NCI-H1436 (cell line): ENCODE measurements at places on chromosomes 6 and 20.

DNA sequence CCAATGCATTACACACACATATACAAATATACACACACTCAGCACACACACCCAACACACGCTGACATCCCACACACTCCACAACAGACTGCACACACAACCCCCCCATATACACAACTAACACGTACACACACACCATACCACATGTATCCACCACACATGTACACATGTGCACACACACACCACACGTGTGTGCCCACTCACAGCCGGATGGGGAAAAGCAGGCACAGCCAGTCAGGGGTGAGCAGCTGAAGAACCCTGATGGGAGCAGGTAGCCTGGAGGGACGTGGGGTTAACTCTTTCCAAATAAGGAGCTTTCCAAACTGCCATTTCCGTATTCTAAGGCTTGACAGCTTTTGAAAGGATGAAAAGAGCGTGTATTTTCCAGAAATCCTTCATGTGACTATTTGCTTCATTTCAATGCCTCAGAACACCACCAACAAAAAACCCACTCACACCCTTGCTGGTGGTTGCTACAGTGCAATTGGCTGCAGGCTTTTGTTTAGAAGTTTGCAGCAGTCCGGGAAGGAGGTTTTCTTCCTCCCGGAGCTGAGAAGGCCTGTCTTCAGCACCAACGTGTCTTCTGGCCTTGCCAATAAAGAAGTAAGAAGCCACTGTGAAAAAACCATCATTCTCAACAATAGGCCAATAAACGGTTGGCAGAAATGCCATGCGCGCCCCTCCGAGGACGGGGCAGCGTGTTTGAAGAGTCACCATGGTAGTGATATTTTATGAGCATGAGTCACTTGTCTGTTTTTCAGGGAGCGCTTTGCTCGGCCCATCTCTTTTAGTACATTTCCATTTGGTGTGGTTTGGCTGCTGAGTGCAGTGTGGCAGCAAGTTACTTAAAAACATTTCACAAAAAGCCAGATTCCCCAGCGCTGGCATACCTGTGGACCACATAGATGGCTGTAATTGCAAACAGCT lies 131.3 kb upstream of the GMDS start:
- DNase-seq: no peak

GRCh38 chr6:36594816-36595643 lies 868 bp downstream of the SRSF3 start:
- no peak for DNase-seq

DNA sequence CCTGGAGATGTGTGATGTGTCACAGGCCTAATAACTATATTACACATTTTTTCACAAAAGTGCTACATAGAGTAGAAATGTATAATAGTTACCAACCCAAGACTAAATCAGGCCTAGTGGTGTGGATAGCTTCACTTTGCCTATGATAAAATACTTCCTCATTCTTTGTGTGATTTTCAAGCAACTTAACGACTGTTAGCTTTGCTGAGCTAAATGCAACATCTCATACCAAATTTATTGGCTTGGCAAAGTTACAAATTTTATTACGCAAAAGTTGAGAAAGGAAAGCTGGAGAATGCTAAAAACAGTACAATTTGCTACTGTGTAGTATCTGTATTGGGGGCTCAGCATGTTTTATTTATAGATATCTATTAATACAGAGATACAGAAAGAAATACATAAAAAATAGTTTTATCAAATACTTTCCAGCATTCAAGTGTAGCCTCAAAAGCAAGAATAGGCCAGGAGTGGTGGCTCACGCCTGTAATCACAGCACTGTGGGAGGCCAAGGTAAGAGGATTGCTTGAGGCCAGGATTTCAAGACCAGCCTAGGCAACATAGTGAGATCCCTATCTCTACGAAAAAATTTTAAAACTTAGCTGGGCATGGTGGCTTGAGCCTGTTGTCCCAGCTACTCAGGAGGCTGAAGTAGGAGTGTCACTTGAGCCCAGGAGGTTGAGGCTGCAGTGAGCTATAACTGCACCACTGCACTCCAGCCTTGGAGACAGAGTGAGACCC lies 3.6 kb upstream of the EDN1 start:
- no peak for DNase-seq

DNA sequence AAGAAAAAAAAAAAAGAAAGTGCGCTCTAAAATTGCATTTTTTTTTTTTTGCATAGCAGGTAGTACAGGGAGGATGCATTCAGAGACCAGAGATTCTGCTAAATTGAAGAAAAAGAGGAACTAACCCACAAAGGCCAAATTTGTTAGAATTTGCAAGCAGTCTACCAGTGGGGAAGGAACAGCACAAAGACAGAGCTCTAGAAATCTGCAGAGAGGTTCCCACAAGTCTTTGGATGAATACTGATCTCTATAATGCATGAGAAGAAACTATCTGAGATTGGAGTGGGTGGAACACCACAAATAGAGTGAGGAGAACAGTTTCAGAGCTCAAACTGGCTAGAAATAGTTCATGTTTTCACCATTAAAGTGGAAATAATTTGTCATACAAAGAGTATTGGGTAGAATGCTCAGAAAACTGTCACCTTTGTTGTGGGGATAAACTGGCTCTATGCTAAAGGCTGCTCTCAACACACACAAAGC lies 79.6 kb upstream of the AHI1 start:
- DNase-seq: no peak

DNA sequence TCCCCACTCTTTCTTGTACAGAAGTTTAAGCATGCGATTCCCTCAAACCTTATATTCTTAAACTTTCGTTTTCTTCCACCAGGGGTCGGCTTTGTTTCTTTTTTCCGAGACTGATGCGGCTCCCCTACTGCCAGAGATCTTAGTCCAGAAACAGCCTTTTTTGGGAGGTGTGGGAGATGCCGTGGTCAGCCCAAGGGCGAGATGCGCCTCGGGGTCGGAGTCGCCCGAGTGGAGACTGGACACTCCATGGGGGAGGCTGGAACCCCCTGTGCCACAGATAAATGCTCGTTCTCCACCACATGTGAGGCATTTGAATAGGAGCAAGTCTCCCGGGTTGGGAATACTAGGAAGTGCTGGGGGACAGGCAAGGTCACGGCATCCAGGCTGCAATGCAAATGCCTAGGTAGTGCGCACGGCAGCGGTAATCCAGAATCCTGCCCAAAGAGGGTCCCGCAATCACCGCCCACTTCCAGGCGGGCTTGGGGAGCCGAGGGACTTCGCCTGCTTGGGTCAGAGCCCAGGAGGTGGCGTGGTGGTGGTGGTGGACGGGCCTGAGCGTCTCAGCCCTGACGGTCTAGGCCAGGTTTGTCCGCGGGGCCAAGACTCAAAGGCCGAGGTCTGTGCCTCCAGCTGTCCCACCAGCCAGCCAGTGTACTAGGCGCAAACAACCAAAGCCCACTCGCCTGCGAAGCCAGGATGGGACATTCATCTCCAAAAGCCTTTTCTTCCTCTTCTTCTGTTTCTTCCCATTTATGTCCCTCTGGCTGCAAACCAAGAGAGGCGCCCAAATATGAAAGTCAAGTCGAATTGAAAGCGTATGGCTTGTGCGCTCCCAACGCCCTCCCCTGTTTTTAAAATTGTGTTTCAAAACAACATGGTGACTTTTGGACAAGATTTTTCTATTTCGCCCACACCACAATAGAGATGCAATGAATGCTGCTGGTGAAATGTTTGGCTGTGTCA lies 39.3 kb upstream of the OSTM1 start:
- peak; percentile 53 for DNase-seq

- no peak for DNase-seq
These were observed 1.1 kb upstream of the GLO1 start for GRCh38 chr6:38703949-38704590.
